ENCODE measurements at places on chromosomes 6 and 20.
A peak's percentile ranks its signal among the peaks of the same experiment; 100 is the strongest.

GRCh38 chr6:31666337-31666965 lies 571 bp downstream of the CSNK2B start:
- DNase-seq = no peak

DNA sequence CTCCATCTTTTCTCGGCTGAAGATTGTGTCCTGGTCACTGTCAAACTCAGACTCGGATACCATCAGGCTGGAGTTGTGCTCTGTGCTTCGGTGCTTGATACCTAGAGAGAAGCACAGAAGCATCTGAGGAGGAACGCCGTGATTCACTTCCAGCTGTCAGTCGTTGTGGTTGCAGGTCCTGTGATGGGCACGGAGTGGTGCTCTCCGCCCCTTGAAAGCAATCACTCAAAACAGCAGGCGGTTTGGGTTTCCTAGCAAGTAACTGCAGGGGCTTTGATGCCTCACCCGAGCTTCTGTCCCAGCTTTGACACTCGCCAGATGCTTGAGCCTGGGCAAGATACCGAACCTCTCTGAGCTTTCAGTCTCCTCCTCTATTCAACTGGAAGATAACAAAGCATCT lies 52.5 kb downstream of the ALDH5A1 start:
- DNase-seq = no peak

DNA sequence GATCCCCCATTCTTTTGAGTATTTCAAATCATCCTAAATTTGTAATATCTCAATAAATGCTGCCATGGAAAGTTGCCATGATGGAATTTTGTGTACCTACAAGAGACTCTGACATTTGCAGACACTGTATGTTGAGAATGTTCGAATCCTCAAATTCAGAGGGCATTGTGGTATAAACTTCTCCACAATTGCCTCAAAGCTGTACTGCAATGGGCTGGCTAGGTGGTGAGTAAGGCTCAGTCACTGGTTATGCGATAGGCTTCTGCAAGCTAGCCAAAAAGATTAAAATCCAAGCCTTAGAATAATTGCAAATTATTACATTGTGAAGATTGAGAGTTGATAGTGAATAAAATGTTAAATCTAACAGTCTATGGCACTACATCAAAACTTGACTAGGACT lies 130.2 kb upstream of the CEP162 start:
- DNase-seq = no peak

GRCh38 chr6:22656706-22657351 lies 87.5 kb downstream of the HDGFL1 start:
- no peak for DNase-seq

GRCh38 chr20:1854246-1854645 lies 41.0 kb upstream of the SIRPA start:
- DNase-seq = no peak

GRCh38 chr6:22313796-22314195 lies 17.0 kb upstream of the PRL start:
- DNase-seq = no peak

DNA sequence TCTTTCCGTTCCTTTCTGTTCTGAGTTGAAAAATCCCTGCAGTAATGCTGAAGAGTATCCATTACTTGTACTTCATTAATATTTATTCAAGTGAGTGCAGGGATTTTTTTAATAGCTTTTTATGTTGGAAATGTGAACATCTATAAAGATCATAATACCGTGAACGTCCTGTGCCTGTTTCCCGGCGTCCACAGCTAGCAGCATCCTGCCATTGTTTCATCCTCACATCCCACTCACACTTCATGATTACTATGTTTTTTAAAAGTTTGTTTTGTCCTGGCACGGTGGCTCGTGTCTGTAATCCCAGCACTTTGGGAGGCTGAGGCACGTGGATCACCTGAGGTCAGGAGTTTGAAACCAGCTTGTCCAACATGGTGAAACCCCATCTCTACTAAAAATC lies 54.3 kb downstream of the SASH1 start:
- DNase-seq = no peak

- peak; percentile 61 for DNase-seq
Observed at GRCh38 chr20:10673842-10674683, at the start of gene JAG1. Gene JAG1, minus strand, starts transcription at chr20:10673999. Its CDS starts 469 bp downstream, at chr20:10673530.

GRCh38 chr6:35980991-35981645 lies 43.3 kb downstream of the SLC26A8 start:
- DNase-seq = peak; percentile 11

DNA sequence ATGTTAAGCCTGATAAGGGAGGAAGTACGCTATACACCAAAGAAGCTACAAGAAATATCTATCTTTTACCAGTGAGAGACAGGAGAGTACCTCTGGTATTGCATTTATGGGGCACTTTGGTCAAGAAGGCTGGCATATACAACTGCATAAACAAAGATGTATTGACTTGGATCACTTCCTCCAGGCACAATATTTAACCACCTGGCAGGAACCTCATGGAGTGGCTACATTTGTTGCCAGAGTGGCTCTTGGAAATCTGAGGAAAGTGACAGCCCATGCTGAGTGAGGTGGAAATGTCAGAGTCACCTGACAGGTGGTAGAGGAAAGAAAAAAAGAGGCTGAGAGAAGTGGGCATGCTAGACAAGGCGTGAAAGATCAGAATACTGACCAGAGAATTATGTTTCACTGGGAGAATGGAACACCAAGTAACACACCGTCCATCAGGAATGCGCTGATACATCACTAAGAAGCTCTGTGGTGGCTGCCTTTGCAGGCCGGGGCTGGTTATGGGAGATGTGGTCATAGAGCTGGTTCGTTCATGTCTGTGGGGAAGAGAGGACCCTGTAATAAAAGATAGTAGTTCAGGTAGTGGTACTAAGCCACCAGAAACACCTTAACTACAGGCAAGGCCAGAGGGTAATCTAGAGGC lies 61.4 kb upstream of the UFL1 start:
- no peak for DNase-seq

- no peak for DNase-seq
Observed at GRCh38 chr20:18571578-18571977, 4.3 kb downstream of the SMIM26 start.

DNA sequence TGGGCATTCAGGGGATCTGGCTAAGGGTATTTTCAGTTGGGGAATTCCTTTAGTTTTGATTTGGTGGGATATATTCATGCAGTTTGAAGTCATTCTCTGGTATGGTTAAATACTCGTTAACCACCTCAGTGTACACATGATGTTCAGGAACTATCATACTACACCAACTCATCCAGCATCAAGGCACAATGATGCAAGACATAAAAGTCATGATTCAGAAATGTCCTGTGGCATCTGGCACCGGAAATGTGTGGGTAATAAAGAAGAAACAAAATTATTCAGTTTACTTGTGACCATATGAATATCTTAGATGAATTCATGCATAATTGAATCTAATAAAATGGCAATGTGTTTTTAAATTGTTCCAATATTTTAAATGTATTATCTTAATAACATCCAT lies 129.0 kb upstream of the BMP5 start:
- DNase-seq = no peak

DNA sequence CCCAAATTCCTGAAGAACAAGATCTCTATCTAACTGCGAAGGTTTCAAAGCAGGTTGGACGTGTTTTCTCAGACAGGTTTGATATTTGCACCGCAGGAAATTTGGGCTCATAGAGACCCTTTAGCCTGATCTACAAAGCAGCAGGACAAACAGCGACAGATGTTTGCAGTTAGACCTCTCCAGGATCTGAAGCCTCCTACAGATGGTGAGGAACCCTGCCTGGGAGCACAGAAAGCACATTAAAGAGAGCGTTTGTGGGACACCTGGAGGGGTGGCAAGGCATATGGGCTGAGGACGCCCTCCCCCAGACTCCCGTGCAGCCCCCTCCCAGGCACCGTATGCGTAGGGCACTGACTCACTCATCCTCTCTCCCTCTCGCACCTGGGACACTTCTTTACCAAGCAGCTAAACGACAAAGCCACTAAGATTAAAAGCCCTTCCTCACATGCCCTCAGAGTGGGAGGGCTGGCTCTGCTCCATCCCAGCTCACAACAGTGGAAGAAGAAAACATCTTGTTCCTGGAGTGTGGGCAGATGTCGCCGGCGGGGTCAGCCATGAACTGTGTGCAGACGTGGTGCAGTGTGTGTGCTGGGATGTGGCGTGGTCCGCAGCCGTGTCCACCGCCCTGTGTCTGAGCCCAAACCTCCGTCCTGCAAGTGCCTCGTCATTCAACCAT lies 249.7 kb upstream of the AFDN start:
- peak; percentile 96 for DNase-seq

GRCh38 chr6:29953001-29953441 lies 10.7 kb downstream of the HLA-A start:
- no peak for DNase-seq

- no peak for DNase-seq
Observed at GRCh38 chr6:14270925-14271788, 153.6 kb downstream of the CD83 start.

GRCh38 chr6:38221251-38221650 lies 401.7 kb downstream of the ZFAND3 start:
- DNase-seq = no peak

- DNase-seq = peak; percentile 32
Observed at GRCh38 chr20:10336959-10337729, 96.9 kb downstream of the MKKS start.

- DNase-seq = no peak
Observed at GRCh38 chr6:10837622-10837994, 731 bp downstream of the MAK start.

DNA sequence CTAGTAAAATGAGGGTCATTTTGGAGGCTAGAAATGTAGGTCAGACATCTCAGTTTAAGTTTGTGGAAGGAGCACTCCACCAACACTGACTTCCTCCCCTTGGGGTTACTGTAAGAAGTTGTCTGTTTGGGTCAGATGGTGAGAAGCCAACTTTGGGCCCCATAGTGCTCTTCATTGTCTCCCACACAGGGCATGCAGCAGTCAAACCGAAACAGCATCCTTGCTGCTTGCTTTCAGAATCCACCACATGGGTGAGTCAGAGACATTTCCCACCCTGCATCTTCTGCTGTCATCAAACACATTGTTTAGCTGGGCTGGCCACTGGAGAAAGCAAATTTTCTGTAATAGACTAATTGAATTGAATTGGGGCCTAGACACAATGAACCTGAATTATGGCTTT lies 16.8 kb downstream of the IL17F start:
- no peak for DNase-seq

GRCh38 chr6:139881236-139881635 lies 506.8 kb upstream of the CITED2 start:
- DNase-seq = no peak

- DNase-seq = no peak
Observed at GRCh38 chr20:57473246-57474048, 51.5 kb downstream of the CTCFL start.

DNA sequence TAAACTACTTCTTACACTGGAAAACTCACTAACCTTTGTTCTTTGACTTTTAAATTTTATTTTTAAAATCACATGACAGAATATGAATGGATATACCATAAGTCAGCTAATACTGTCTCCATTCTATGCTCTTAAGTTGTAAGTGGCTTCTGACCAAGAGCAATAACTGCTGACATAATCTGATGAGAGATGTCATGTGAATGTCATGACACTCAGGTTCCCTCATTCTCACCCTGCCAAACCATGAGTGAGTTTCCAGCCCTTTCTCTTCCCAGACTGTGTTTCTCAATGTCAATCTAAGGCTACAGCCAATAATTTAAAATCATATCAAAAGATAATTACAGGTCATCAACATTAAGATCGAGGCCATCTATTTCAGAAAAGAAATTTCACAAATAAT lies 39.7 kb downstream of the KIF16B start:
- DNase-seq = no peak

DNA sequence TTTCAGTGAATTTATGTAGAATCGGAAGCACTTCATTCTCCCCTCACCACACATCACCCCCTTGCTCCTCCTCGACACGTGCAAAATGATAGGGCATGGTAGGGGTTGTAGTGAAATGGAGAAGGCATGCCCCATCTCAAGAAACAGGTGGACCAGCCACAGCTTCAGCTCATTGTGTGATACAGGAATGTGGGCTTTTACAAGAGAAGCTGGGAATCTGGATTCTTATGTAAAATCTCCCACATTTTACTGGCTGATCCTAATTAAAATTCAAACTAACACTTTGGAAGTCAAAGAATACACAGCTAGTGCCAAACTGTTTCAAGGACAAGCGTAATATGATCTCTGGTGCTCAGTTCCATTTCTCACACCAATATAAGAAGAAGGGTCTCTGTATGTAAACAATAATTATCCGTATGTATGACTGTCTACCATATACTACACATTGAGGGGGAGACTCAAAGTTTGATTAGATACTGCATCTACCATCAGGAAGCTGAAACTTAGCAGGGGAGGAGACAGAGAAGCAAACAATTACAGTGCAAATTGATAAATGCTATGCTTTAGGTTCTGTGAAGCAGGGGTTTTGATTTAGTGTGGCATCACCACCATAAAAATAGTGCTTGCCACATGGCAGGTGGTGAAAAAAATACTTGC lies 24.3 kb upstream of the KIAA0408 start:
- DNase-seq = no peak

DNA sequence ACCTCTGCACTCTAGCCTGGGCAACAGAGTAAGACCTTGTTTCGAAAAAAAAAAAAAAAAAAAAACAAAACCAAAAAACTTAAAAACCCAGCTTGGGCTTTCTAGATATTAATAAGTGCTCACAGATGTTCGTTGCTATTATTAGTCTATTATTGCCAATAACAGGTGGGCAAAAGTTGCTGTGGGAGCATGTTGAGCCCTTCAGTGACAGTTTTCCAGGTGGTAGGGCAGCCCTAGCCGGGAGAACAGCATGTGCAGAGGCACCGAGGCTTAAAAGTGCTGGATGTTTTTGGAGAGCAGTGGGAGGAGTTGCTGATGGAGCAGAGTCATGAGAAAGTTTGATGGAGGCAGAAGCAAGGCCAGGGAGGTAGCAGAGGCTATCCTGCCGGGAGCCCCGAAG lies 4.4 kb downstream of the PPP1R16B start:
- DNase-seq = no peak

DNA sequence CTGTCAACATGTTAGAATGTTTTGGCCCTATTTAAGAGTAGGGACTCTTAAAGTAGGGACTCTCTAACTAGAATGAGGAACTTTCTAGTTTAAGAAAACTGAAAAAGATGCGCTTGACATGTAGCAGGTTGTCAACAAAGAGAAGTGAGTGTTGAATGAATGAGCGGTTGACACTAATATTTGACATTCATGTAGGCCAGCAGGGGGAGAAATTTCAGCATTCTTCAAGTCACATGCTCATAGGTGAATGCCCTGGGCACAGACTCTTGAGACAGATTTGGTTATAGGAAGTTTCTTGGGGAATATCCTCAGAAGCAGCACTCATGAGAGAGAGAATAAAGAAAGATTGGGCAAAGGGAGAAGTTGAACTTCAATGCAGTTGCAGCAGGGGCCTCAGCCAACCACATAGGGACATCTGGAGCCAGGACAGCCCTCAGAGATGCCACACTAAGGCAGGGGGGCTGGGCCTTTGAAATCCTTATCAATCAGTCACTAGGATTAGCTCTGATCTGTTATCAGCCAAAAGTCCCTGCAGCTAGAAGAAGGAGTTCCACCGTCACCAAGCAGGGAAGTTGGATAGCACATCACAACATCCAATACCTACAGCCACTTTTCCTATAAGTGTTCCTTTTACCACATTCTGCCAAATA lies 145.1 kb upstream of the FKBP1C start:
- no peak for DNase-seq
